ENCODE measurements at places on chromosomes 16 and 17.

GRCh38 chr17:49597928-49598655, 22.4 kb downstream of the NXPH3 start:
- DNase-seq = no peak

GRCh38 chr16:66277311-66278070, 89.0 kb upstream of the CDH5 start:
- DNase-seq = no peak

DNA sequence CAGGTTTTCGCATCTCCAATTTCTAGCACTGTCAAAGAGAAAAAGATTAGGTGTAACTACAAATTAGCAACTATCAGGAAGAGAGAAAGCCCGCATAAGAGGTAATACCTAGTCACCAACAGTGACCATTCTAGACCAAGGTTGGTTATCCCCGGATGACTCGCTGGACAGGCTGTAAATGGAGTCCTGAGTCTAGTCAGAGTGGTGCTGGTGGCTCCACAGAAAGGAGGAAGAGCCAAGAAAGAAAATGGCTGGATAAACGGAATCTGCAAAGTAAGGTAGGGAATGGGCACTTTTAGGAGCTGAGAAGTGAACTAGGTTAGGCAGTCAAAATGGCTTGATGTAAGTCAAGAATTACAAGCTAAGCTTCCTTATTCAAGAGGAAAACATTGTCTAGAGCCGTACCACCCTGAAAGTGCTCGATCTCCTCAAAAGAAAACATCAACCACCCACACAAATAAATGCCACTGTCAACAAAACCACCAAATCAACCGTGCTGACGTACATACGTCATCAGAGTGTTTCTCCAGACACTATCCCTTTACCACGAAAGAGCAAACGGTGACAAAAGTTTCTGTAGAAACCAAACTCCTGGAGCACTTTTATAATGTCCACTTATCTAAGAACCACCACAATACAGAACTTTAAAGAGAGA, 2.2 kb downstream of the GSPT1 start:
- DNase-seq = no peak

- no peak for DNase-seq
Measured at GRCh38 chr17:45063198-45063597, 2.1 kb downstream of the NMT1 start.

DNA sequence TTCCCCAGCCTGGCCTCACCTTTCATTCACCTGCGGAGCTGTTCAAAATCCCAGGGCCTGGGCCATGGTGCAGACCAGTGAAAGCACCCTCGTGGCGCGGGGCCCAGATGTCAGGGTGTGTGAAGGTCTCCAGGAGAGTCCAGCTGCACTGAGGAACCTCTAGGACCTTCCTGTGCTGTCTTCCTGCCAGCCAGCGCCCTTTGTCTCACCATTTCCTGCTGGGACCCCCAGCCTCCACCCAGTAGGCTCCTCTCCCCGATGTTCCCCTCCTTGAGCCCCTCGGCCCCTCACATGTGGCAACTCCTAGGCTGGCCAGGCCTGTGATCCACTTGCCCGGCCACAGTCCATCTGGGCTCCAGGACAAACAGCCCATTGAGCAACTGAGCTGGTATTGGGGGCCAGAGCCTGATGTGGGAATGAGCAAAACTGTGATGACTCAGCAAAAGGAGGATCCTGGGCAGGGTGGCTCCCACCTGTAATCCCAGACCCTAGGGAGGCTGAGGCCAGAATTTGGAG, 677 bp downstream of the SULT1A2 start:
- DNase-seq = no peak

- DNase-seq = no peak
Measured at GRCh38 chr17:27430383-27430840, 25.8 kb upstream of the KSR1 start.

GRCh38 chr16:19912455-19913339, 28.0 kb upstream of the GPRC5B start:
- no peak for DNase-seq

DNA sequence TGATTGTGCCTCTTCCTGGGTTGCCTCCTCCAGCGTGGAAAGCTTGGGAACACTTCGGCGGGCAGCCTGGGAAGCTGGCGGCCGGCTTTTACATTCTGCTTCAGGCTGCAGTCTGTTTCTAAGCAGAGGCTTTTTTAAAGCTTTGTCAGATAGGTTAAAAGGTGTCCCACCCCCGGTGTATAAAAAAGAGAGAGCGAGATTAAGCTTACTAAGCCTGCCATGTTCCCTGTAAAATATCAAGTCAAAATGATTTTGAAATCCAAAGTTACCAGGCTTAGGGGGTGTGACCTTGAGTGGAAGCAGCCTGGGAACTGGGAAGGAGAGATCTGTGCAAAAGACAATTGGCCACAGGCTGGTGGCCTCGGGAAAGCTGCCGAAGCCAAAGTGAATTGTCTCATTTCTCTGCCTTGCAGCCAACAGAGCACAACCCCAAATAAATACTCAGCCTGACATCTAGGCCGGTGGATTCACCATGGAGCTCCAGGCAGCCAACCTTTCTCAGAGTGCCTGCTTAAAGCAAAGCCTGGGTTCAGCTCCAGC, 254.5 kb downstream of the FTO start:
- no peak for DNase-seq

DNA sequence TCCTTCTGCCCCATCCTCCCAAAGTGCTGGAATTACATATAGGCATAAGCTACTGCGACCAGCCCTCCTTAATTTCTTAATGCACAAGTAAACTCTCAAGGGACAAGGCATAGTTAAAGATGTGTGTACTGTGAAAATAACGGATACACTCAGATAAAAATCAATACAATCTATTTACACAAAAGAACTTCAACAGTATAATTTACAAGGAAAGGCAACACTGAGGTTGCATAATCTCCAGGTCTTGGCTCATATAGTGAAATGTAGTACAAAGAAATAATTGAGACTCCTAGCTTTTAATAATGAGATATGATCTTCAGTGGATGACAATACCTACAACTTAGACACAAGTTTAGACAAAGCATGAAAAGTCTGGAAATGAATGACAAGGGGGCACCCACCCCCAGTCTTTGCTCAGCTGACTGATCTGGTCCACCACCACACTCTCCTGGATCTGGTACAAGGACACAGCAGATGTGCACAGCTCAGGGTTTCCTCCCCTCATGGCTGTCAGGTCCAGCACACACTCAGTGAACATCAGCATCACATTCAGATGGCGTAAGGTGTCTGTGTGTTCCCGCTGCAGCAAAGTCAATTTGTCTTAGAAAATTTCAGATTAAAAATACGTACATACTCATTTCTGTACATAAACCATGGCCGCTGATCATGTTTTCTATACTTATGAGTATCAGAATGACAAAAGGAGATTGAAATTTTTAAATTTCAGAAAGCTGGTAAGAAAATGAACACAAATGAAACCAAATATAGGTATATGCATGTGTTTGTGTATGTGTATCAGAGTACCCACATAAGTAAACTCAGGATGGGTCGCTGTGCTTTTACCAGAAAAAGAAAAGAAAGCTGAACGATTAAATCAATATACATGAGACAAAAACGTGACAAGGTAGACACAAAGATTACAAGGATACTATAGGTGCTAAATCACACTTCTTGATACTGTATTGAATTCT, 33.7 kb upstream of the ALDH3A1 start:
- DNase-seq = no peak

GRCh38 chr17:12390631-12391030, 275.1 kb upstream of the MYOCD start:
- DNase-seq = no peak

GRCh38 chr17:27320222-27320560, 26.3 kb downstream of the WSB1 start:
- DNase-seq = no peak

GRCh38 chr17:79023180-79023705, 726 bp upstream of the C1QTNF1 start:
- DNase-seq = no peak

GRCh38 chr16:23408242-23408822, 44.7 kb downstream of the COG7 start:
- no peak for DNase-seq

GRCh38 chr17:43927060-43927864, 15.0 kb downstream of the PPY start:
- no peak for DNase-seq

- DNase-seq = no peak
Measured at GRCh38 chr16:50696575-50697420, 3.4 kb downstream of the NOD2 start.

GRCh38 chr16:66863707-66864106, 16.6 kb upstream of the PDP2 start:
- DNase-seq = no peak

DNA sequence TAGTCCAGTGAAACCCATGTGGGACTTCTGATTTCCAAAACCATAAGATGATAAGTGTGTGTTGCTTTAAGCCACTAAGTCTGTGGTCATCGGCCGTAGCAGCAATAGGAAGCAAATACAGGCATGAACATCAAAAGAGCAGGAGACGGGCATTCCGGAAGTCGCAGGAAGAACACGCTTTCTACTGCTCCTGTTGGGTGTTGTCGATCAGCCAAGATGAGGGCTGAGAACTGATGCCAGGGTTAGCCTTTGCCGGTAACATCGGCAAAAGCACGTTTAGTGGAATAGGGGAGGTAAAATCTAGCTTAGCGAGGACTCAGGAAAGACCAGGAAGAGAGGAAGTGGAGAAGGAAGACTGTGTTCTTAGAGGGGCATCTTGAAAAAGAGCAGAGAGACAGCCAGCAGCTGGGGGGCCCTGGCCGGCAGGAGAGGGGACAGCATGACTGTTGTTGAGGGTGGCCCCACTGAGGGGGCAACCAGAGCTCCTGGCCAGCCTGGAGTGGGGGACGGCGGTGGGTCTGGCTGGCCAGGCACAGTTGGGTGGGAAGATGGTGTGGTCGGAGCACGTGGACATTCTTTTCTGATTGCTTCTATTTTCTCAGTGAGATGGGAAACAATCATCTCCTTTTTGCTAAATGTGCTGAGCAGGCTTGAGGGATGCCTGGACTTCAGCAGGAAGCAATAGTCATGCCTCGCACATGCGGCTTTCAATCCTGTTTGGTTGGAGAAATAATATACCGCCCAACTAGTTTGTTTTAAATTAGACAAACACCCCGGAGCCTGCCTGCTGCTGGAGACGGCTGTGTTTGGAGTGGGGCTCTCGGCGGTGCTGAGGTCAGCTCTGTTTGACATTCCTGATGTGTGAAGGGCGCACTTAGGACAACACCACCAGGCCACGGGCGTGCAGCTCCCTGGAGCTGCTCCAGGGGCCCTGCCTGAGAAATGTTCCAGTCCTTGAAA, 109.9 kb downstream of the METRNL start:
- no peak for DNase-seq

GRCh38 chr17:75808905-75809621, 24.5 kb downstream of the UNK start:
- DNase-seq = no peak

DNA sequence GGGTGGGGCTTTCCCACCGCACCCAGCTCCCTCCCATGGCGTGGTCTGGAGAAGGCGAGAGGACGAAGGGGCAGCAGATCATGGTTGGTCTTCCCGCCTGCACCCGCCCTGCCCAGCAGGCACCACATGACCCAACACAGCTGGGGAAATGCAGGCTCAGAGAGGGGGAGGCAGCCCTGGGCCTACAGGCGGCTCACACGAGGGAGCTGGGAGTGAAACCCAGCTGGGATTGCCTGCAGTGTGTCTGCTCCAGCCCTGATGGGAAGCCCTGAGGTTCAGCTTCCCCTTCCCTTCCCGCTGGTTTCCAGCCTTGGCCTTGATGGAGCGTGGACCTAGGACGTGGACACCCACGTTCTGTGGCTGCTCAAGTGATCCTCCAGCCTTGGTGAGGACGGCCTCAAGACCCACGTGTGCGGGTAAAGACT, 20.0 kb upstream of the PABPN1L start:
- no peak for DNase-seq

GRCh38 chr16:74871608-74872007, 97.0 kb upstream of the FA2H start:
- DNase-seq = no peak

- DNase-seq = no peak
Measured at GRCh38 chr17:54527941-54528340, 372.7 kb upstream of the TOM1L1 start.

- no peak for DNase-seq
Measured at GRCh38 chr17:15654886-15655561, 29.1 kb downstream of the TRIM16 start.

- peak; percentile 56 for DNase-seq
Measured at GRCh38 chr17:75288770-75289114, 491 bp downstream of the SLC25A19 start.

- no peak for DNase-seq
Measured at GRCh38 chr16:58096249-58096648, 32.9 kb downstream of the CFAP20 start.

GRCh38 chr17:70407506-70407905, 238.2 kb downstream of the KCNJ2 start:
- DNase-seq = no peak

DNA sequence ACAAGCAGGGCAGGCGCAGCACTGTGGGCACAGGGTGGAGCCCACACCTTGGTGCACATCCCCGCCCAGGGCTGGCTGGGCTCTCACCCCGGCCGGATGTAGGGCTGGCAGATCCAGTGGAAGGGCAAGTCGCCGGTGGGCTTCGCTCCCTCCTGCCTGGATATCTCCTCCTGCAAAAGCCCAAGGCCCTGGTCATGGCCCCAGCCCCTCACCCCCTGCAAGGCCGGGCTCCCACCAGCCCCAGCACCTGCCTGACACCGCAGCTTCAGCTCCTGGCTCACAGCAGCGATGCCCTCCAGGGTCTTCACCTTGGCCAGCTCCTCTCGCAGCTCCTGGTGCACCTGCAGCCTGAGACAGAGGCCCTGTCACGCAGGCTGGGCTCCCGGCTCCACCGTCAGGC, 5.0 kb downstream of the DUS1L start:
- no peak for DNase-seq

DNA sequence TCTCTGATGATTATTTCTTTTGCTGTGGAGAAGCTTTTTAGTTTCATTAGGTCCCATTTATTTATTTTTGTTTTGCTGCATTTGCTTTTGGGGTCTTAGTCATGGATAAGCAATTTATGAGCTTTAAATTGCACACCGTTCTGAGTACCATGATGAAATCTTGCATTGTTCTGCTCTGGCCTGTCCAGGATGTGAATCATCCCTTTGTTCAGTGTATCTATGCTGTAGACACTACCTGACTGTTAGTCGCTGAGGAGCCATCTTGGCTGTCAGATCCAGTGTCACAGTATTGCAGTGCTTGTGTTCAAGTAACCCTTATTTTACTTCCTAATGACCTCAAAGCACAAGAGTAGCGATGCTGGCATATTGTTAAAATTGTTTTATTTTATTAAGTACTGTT, 218.0 kb upstream of the CNTNAP4 start:
- DNase-seq = no peak

DNA sequence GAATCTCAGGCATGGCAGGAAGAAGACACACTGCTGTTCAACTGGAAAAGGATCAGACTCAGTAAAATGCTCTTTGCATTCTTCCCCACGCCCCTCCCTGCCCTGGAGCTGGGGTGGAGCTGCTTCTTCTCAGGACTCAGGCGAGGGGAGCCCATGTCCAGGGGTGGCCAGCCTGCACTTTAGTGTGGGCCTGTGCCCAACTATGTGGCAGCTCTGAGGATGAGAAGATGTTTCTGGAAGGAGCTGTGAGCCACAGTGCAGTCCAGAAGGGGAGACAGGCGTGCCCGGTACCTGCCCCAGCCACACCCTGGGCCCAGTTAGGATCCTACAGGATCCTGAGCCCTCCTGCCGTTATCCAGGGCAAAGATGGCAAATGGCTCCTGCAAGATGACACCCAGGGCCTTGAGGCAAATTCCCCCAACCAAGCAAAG, 120.3 kb downstream of the ANKRD11 start:
- DNase-seq = no peak

GRCh38 chr17:73432624-73433190, 120.9 kb upstream of the CDC42EP4 start:
- no peak for DNase-seq

GRCh38 chr17:6568184-6568758, 11.9 kb upstream of the PITPNM3 start:
- DNase-seq = no peak

GRCh38 chr17:909642-910323, 69.8 kb downstream of the NXN start:
- no peak for DNase-seq

All from NCI-H2081 treated with DMSO at 0.1 percent for 48 hours (cell line).